Skin of body (tissue), 3 donors: ENCODE measurements at places on chromosomes 4 and X. TPM values are rescaled to one million over a fixed set of nuclear protein-coding genes. Genes with fewer than 3 reads are reported as not detected.

- DNase-seq, result no peak
Measured at GRCh38 chr4:187865914-187866313, 129.7 kb upstream of the ZFP42 start.

GRCh38 chrX:108025954-108026600 lies 18.8 kb upstream of the VSIG1 start:
- DNase-seq, result no peak

The MAGEB18 gene
- total RNA-seq, result not detected

The PRR32 gene
- 3.5 TPM for total RNA-seq

GRCh38 chr4:150708004-150708403 lies 126.1 kb downstream of the MAB21L2 start:
- DNase-seq, result no peak
